ENCODE measurements at places on chromosomes 2 and 18.

DNA sequence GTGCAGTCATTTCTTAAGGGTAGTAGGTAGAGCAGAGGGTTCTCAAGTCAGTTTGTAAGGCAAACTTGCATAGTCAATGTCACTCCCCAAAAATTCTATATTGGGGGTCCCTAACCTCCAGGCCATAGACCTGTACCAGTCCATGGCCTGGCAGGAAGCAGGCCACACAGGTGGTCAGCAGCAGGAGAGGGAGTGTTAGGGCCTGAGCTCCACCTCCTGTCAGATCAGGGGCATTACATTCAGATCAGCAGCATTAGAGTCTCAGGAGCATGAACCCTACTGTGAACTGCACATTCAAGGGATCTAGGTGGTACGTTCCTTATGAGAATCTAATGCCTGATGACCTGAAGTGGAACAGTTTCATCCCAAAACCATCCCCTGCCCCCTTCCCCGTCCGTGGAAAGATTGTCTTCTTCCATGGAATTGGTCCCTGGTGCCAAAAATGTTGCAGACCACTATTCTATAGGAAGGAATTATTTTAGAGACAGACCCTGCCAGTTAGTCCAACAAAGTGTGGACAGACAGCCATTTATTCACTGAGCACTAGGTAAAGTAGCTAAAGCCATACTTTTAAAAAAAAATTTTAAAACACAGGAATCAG is 6.7 kb downstream of the COA5 start:
- no peak for DNase-seq

DNA sequence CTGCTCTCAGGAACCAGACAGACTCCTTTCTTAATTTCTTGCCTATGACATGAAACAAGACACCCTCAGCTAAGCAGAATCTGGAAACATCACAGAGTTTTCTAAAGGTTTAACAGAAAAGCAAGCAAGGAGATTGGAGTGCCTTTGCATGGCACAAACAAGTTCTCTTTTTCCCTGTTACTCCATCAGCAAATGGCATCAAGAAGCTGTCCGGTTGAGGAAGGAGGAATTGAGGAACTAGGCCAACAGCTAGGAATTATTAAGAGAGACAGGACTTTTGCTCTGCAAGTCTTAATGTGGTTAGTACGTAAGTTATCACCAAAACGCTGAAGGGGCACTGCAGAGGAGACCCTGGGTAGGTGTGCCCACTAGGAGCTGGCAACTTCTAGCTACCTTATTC is 53.2 kb downstream of the NEB start:
- DNase-seq: no peak

GRCh38 chr2:141301551-141301950 is 829.3 kb downstream of the LRP1B start:
- DNase-seq: no peak

DNA sequence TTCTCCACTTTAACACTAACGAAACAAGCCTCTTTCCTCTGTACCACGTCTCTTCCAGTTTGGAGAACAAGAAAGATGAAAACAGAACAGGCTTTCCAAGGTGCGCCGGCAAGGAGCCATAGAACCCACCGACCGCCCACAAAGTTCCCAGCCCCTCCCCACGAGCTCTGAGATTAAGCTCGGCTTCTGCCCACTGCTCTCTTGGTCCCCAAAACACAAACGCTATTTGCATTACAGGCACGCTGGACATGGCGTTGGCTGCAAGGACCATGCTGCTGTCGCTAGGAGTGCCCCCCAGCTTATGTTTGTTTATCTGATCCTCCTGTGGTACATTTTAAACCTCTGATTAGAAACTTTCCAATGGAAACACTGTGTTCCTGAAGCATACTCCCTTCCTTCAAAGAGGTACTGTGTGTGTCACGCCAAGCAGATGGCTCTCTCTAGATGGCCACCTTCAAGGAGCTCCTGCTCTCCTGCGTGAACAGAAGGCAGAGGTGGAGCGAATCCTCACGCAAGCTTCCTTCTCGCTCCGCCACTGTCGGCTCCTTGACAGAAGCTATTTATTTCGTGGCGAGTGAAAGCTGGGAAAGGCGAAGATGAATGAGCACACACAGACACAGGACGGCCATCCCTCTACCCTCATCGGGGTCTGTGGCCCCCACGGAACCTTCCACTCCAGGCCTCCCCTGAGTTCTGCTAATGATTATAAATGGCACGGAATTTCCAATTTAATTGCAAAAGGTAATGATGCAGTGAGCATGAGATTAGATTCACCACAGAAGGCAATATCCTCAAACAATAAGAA is 166.2 kb downstream of the EIPR1 start:
- no peak for DNase-seq

GRCh38 chr2:112749755-112750559 is 14.5 kb downstream of the CKAP2L start:
- peak; percentile 39 for DNase-seq

GRCh38 chr18:57427429-57428201 is 7.6 kb upstream of the ONECUT2 start:
- no peak for DNase-seq

DNA sequence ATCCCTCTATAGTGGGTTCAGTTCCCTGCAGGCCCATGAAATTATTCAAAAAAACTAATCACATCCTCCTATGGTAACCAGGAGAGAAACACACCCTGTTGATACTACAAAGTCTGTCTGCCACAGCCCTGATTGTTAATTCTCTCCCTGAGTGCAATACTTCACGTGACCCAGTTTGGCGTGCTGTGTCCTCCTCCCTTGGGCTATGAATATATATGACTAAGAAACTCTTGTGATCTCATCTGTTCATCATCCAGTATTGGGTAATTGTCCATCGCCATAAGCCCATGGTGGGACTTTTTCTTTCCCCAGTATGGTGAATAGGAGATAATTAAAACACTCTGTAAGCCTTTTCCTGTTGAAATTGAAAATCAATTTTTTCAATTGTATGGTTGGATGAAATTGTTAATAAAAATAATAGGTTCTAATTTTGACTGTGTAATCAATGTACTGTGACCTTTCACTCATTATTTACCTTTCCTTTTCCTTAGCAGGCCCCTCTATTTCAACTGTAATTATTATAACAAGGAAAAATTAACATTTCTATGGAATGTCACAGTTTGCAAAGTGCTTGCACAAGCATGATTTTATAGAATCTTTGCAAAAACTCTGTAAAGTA is 1822.6 kb downstream of the SUCLG1 start:
- DNase-seq: no peak

DNA sequence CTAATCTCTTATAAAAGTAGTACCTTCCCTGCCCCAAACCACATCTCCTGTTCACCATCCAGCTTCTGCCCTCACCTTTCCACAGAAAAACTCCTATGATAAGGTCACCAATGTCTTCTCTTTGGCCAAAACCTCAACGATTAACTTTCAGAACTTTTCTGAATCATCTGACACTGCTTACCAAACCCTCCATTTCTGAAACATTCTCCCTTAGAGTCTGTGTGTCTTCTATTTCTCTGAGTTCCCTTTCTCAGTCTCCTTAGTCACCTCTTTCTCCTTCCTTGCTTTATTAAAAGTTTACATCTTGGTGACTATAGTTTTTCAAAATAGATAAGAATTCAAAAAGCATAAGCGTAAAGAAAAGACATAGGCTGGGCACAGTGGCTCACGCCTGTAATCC is 51.3 kb upstream of the SP3 start:
- DNase-seq: no peak

DNA sequence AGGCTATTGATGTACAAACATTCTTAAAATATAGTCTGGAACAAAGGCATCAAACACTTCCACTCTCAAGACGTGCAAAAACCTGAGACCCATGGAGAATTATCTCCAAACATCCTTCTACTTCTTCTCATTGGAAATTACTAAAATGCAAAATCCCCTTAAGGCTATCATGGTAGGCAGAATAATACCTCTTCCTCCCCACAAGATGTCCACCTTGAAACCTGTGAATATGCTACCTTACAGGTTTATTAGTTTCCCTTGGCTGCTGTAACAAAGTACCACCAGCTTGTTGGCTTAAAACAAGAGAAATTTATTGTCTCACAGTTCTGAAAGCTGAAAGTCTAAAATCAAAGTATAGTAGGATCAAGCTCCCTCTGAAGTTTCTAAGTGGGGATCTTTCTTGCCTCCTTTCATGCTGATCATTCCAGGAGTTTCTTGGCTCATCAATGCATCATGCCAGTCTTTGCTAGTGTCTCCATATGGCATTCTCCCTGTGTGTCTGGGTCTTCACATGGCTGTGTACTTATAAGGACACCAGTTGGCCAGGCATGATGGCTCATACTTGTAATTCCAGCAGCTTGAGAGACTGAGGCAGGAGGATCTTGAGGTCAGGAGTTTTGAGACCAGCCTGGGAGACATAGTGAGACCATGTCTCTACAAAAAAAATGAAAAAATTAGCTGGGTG is 163.7 kb upstream of the NCK2 start:
- DNase-seq: no peak

- DNase-seq: no peak
These were observed 5.7 kb downstream of the RAMP1 start for GRCh38 chr2:237864940-237865622.

DNA sequence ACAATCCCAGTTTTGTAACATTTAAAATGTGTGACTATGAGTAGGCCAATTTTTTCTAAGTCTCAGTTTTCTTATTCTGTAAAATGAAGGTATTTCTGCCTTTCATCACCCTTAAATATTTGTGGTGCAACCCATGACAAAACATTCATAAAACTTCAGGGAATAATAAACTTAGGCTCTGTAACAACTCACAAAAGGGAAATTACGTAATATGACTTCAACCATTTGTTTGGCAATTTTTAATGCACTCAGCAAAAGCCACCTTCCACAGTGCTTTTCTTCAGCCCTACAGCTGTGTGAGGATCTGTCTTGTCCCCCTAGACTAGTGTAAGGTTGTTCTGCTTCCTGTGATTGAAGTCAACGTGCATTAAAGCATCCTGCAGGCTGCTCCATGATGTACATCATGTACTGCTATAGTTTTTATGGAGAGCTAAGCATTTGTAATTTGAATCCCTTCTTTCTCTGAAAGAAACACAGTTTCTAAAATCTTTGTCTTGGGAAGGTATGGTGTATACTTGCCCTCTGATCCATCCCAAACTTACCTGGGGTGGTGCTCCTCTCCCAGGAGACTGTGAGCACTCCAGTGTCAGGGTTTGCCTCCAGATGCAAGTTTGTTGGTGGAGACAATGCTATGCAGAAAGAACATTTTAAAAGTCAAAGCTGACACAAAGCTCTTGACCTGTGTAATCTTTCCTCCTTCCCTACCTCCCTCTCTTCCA is 39.1 kb downstream of the FN1 start:
- no peak for DNase-seq

- no peak for DNase-seq
These were observed 92.5 kb downstream of the KCNF1 start for GRCh38 chr2:11004199-11004598.

- no peak for DNase-seq
These were observed 45.8 kb upstream of the TANC1 start for GRCh38 chr2:158922601-158923000.

DNA sequence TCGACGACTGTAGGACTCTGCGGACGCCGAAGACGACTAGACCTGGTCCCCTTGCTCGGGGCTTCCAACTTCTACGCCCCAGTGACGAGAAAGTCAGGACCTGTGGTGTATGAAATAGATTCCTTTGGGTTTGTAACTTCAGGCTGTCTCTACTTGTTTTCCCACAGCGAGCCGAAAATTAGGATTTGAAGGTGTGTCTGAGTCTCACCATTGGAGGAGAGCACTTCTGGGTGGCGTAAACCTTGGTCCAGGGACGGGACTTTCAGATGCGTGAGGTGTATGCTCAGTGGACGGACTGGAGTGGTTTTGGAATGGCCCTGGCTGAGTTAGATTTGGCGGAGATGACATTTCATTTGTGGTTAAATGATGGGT is 1.3 kb downstream of the BIRC6 start:
- no peak for DNase-seq

DNA sequence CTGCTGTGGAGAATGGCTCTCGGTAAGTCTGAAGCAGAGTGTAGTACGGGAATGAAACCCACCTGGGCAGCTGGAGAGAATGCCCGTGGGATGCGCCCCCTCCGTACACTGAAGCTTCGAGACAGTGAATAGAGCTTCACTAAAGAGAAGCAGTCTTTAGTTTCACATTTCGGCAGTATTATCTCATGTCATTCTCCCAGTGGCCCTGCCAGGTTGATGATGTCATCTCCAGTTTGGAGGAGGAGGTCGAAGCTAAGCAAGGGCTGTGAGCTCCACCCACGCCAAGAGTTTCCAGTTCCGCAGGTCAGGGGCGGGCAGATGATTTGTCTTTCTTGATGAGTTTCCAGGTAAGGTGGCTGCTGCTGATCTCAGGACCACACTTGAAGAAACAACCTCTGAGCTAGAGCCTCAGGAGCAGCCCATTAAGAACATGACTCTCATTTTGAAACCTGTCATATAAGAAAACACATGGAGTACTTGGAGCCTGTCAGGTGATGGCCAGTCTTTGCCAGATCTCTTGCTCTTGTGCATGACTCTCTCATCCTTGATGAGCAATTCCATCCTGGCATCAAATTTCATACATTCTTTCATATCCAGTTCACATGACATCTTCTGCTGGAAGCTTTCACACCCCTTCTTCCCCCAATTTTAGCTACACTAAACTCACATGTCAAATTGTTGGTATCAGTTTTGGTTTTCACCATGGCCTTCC is 475.0 kb downstream of the RNF144A start:
- no peak for DNase-seq

DNA sequence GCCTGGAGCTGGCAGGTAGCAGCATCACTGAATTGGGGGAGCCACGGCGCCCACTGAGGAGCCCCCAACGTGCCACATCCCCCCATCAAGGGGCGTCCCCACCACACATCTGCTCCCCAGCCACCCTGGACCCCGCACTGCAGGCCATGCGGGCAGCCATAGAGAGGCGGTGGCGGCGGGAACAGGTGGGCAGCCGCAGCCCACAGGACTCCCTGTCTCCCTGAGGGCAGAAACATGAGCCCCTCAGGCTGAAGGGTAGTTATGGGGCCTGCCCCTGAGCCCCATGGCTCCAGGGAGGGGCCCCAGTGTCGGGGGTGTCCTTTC is 26.6 kb downstream of the CROCC2 start:
- DNase-seq: no peak

DNA sequence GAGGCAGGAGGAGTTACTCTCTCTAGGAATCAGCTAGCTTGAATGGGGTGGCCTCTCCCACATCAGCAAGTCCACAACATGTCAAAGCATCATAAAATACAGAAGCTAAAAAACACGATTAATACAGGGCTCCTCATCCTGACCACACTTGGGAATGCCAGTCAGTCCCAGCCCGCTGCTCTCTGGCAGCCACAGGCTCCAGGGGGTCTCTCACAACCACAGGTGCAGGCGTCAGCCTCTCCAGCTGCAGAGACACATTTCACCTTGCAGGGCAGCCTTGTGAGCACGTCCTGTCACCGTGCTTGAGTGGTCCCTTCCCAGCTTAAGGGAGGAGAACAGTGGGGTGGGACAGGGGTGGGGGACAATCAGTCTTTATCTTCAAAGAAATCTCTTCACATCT is 137.4 kb upstream of the SH3BP4 start:
- DNase-seq: no peak

DNA sequence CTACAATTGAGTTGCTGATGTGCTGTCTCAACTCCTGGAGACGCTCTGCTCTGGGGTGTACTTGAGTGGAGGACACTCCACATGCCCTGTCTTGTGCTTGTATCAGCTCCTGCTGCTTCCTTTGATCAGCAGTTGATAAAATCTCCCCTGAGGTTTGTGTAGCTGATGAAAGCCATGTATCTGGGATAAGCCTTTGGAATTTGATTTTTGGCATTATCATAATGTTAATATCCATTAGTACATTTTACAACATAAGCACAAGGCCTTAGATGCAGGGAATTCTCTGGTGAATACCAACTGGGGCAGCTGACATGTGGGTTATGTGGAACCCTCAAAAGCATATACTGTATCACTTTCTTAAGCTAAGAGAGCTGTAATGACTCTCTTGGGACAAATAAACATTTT is 222.7 kb upstream of the ITGA4 start:
- no peak for DNase-seq

GRCh38 chr2:114219456-114219855 is 223.0 kb upstream of the DPP10 start:
- DNase-seq: no peak
